ENCODE measurements at places on chromosomes 3 and 15.

- no peak for DNase-seq
Observed at GRCh38 chr15:82774496-82774895, 31.4 kb downstream of the FSD2 start.

DNA sequence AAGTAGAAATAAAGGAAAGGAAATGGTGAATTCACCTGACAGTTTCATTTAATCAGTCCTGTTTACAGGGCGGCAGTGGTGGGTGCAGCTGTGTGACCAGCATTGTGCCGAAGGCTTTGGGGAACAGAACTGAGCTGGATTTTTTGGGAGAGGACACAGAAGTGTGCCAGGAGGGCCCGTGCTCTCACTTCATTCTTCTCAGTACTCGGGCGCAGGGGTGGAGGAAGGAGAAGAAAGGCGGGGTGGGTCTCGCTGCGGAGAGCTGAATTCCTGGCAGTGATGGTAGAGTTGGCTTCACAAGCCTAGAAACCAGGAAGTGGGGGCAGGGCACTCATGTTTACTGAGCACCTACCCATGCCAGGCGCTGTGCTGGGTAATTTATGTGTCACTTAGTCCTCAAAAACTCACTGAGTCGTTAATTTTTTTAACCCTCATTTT lies 64.6 kb downstream of the CRTC3 start:
- no peak for DNase-seq

DNA sequence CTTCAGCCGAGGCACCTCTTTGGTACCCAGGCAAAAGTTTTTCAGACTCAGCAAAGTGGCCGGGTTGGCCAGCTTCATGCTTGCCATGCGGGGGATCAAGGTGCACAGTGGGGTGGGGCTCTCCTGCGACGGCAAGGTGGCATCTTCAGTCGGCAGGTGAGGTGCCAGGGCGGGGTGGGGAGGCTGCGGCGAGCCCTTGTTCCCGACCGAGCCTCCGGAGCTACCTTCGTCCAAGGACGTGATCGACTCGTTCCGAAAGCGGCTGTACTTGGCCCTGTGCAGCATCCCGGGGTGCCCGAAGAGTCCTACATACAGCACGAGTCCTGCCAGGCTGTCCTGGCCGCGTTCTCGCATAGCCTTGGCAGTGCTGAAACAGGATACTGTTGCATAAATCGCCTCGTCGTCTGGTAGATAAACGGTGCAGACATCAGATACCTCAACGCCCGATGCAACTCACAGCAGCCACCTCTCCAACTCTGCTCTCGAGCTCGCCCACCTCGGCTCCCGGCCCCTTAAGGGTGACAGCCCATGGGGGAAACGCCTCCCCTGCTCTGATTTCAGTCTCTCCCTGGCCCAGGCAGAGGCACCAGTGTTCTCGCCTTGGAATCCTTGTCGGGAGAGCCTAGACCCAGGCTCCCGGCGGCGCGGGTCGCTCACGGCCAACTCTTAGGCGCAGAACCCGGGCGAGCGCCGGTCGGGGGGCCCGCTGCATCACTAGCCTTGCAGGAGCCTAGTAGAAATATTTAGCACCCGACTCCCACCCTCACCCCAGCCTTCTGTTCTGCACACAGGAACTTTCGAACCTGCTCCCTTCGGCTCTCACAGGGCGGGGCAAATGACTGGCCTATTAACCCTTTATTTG lies 826 bp downstream of the SHC4 start:
- DNase-seq: no peak

GRCh38 chr3:141020143-141020830 lies 30.9 kb upstream of the SPSB4 start:
- DNase-seq: no peak

DNA sequence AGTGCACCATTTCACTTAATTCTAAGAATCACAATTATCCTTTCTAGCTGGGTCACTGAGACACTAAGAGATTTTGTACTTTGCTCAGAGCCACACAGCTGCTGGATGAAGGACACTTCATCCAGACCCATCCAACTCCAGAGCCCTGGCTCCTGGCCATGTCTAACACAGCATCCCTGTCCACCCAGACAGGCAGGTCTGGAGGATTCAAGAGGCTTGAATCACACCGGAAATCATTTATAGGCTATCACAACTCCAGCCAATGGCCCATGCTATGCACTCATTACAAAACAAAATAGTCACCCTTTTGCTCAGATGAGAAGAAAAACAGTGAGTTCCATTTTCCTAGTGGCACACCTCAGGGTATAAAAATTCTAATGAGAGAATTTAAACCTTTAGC lies 198.2 kb upstream of the LMCD1 start:
- DNase-seq: no peak

GRCh38 chr15:28935316-28935715 lies 49.5 kb downstream of the APBA2 start:
- no peak for DNase-seq

- DNase-seq: no peak
Observed at GRCh38 chr3:8503461-8503860, 1.8 kb downstream of the LMCD1 start.

Measured in NCI-H1694 treated with DMSO at 0.1 percent for 48 hours (cell line).